HFF-Myc (cell line): ENCODE measurements at places on chromosomes 7 and 10.
A peak's percentile ranks its signal among the peaks of the same experiment; 100 is the strongest.

- no peak for DNase-seq
Observed at GRCh38 chr10:102236006-102236405, 5.3 kb downstream of the PITX3 start.

- DNase-seq, result peak; percentile 87
Observed at GRCh38 chr10:71766717-71767419, 6.5 kb downstream of the VSIR start.

- DNase-seq, result no peak
Observed at GRCh38 chr7:124801330-124801895, 35.8 kb upstream of the GPR37 start.

DNA sequence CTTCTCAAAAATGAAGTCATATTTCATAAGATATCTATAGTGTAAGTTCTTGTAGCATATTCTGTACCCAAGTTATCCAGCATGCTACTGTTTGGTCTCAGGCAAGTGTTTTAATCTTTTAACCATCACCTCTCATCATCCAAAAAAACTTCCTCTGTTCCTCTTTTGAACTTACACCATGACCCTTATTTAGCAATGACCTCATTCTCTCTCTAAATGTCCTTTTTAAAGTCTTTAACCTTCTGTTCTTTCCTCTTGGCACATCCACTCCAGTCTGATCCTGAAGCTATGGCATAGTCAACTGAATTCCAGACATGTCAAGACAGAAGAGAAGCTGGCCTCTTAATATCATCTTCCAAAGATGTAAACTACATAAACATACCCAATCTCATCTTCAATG, 26.2 kb downstream of the PPP3CB start:
- DNase-seq, result no peak

GRCh38 chr7:19557726-19558465, 150.9 kb downstream of the POLR1F start:
- DNase-seq, result no peak

DNA sequence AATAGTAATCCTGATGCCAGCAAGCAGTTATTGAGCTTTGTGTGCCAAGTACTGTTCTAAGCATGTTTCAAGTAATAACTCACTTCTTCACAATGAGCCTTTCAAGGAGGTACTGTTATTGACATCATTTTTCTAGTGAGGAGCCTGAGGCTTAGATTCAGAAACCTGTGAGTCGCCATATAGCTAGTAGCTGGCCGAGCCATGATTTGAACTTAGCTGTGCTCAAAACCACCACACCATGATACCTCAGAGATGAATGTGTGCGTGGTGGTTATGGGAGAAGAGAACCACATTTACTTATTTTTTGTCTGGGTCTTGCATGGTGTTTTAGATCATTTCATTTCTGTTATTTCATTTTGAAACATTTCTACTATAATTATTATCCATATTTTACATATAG, 578.9 kb downstream of the AUTS2 start:
- DNase-seq, result no peak

DNA sequence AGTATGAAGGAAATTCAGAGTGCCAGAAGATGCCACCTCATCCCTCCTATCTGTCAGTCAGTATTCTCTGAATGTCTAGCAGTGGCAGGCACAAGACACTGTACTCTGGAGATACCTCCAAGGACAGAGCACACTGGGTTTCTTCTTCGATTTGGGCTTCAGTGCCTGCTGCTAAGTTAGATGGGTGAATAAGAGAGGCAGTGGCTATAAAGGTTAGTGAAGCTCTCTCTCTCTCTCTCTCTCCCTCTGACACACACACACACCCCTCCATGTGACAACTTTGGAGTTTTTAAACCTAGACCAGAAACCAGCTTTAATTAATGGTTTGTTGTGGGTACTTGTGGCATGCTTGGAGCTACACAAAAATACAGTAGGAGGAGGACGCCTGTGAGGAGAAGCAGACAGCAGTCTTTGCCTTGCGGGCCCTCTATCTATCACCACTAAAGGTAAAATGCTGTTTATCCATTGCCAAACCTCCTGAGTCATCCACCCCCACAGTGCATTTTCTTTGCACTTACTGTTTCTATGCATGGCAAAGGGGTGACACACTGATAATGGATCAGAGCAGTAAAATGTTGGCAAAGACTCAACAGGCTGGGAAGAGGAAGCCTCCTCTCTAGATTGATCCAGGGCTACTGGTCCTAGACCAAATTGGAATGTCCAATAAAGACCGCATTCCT, 102.5 kb downstream of the TRIL start:
- DNase-seq, result peak; percentile 87

DNA sequence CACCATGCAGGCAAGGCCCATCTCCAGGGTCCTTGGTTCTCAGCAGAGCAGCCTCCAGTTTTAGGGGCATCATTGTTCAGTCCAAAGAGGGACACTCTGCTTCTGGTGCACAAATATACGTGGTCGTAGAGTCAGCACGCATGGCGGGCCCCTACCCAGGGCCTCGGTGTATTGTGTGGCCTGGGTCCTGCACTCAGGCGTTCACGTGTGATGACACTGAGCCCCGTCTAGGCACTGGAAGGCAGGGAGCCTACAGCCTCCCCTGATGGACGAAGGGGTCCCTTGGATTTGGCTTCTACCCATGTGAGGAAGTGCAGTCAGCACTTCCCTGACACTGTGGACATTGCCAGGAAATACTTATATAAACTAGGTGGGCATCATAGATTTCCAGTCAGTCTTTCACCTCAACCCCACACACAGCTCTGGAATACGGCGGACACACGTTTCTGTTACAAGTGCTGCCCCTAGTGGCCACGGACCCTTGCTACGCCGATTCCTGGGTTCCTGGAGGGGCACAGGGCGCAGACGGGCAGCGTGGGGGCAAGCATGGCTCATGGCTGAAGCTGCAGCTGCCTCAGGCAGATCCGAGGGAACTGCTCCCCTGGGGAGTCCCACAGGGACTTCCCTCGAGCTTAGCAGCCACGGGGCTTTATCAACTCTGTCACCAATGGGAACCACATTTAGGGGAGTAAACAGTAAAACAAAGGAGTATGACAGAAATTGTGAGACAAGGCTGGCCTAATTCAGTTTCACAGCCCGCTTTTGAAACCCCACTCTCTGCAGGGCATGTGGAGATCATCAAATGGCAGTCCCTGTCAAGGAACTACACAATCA, 25.4 kb downstream of the AIFM2 start:
- DNase-seq, result no peak

DNA sequence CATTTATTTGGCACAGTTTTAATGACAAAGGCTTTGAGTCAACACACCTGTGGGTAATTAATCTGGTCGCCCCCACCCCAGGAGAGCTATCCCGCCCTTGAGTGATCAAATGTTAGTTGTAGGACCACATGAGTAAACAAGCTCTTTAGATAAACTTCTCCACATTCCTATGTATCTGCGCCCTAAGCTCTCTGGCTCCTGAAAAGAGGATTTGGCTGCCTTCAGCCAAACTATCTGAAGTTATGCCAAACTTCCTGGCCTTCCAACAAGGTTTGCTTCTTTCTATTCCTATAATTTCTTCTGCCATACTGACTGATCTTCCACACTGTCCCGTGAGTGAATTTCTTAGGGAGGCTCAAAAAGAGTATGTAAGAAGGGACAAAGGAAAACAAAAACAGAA, 134.2 kb downstream of the RALA start:
- no peak for DNase-seq

GRCh38 chr10:103960103-103960502, 6.8 kb upstream of the SLK start:
- no peak for DNase-seq

DNA sequence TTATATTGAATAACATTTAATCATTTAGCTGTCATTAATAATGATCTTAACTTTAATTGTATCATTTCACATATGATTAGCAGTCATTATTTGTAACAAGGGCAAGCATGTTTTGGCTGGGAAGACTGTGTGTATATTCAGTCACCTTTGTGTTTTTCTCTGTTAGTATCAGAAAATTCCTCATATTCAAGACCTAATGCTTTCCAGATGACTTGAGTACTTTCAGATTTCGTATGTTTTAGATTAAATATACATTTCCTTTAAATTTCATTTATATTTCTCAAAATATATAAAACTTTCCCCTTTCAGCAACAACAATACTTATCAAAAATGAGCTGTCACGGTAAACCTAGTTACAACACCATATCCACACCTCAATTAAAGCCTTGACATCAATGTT, 6.3 kb upstream of the CACNA2D1 start:
- DNase-seq, result no peak

- DNase-seq, result no peak
Observed at GRCh38 chr10:63977329-63977923, 456.2 kb downstream of the REEP3 start.

GRCh38 chr10:86614853-86615252, 39.5 kb upstream of the OPN4 start:
- DNase-seq, result no peak

- no peak for DNase-seq
Observed at GRCh38 chr7:11613292-11613930, 218.6 kb downstream of the THSD7A start.
